ENCODE measurements at places on chromosomes 6 and 20. TPM values are rescaled to one million over a fixed set of nuclear protein-coding genes. Genes with fewer than 3 reads are reported as not detected.

Gene OPRM1
- total RNA-seq: not detected

Gene ZSCAN23
- total RNA-seq: 1.5 TPM

Gene RSPH9
- not detected for total RNA-seq

Gene BAK1
- 6.8 TPM for total RNA-seq

Gene TRAPPC3L
- total RNA-seq: not detected

Gene VNN1
- total RNA-seq: 0.06 TPM

Gene STX11
- not detected for total RNA-seq

Gene SAMD3
- not detected for total RNA-seq

Gene SEC23B
- total RNA-seq: 20.5 TPM

Gene ID4
- 7.7 TPM for total RNA-seq

Gene PTK7
- 110 TPM for total RNA-seq

Gene TRIM40
- total RNA-seq: not detected

Gene FKBP1C
- 0.39 TPM for total RNA-seq

Gene CGAS
- 2.4 TPM for total RNA-seq

Gene GPSM3
- 1.6 TPM for total RNA-seq
